Fibroblast of lung (primary cell): ENCODE measurements at places on chromosomes 1 and 21. TPM values are rescaled to one million over a fixed set of nuclear protein-coding genes. Genes with fewer than 3 reads are reported as not detected.

Gene NOL9
- polyA plus RNA-seq: 19.0 and 24.2 TPM in 2 replicates

Gene AMY1B
- polyA plus RNA-seq: not detected in 2 replicates

Gene TMPRSS15
- not detected in 2 replicates for polyA plus RNA-seq

Gene AQP10
- not detected in 2 replicates for polyA plus RNA-seq

Gene CNN3
- 637 and 670 TPM in 2 replicates for polyA plus RNA-seq

Gene AGTRAP
- 21.0 and 25.5 TPM in 2 replicates for polyA plus RNA-seq

Gene RCC1
- 16.4 and 28.4 TPM in 2 replicates for polyA plus RNA-seq

Gene TIPRL
- 40.9 and 42.9 TPM in 2 replicates for polyA plus RNA-seq

DNA sequence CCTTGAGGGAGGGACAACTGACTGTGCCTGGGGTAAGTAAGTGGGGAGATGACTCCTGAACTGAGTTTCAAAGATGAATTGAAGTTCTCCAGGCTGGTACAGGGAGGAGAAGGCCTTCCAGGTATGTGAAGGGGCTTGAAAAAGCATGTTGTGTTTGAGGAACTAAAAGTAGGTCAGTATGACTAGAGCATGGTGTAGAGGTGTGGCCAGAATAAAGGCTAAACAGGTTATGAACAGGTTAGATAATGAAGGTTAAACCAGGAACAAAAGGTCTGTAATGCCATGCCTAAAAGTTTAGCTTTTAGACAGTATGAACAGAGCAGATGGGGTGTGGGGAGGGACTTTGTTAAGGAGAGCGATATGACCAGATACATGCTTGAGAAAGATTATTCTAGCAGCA lies 7.3 kb upstream of the CLSPN start:
- no peak for DNase-seq

GRCh38 chr1:48939042-48939441 lies 162.4 kb upstream of the BEND5 start:
- no peak for DNase-seq

GRCh38 chr21:30515681-30516080 lies 13.7 kb upstream of the KRTAP19-5 start:
- no peak for DNase-seq

- DNase-seq: no peak
Measured at GRCh38 chr1:18486195-18486594, 5.5 kb downstream of the KLHDC7A start.

- DNase-seq: no peak
Measured at GRCh38 chr1:59149435-59149834, 147.5 kb upstream of the FGGY start.

DNA sequence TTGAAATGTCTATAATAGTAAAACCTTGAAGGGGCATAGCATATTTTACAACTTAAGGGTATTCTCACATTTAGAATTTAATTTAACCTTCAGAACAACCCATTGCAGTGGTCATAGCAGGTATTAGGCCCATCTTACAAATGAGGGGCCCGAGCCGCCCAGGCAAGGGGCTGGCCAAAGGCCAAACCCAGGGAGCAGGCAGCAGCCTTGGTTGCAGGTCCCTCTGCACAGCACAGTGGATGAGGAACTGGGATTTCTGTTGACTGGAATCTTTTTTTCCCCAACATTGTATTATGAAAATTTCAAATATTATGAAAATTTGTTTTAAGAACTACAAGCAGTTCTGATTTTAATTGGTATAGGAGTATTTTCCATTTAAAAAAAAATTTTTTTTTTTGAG lies 33.2 kb downstream of the CCSAP start:
- no peak for DNase-seq

GRCh38 chr1:52413410-52413989 lies 9.1 kb downstream of the PRPF38A start:
- no peak for DNase-seq

DNA sequence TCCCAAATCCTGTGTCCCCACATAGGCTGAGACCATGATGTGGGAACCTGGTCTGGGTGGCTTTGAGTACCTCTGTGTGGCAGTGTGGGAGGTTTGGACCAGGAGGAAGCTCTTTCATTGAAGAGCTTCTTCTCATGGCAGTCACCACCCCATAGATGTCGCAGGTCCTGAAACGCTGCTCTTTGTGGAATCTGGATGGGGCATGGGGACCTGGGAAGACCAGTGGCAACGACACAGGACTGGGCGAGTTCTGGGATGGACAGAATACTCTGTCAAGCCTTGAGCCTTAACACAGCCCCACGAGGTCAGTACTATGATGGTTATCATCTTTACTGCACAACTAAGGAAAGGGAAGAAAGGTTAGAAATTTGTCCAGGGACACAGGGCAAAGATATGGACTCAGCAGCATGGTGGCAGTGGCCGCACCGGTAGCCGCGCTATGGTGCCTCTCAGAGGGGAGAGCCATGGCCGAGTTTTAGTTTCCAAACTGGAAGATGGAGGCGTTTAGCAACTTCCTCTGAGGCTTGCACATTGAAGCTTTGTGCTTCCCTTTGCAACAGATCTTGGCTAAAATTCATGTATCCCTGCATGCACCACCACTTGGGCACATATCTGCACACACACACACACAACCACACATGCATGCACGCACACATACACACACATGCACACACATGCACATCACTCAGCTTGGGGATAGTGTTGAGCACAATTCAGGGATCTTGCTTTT lies 117.7 kb upstream of the C1orf174 start:
- DNase-seq: no peak

DNA sequence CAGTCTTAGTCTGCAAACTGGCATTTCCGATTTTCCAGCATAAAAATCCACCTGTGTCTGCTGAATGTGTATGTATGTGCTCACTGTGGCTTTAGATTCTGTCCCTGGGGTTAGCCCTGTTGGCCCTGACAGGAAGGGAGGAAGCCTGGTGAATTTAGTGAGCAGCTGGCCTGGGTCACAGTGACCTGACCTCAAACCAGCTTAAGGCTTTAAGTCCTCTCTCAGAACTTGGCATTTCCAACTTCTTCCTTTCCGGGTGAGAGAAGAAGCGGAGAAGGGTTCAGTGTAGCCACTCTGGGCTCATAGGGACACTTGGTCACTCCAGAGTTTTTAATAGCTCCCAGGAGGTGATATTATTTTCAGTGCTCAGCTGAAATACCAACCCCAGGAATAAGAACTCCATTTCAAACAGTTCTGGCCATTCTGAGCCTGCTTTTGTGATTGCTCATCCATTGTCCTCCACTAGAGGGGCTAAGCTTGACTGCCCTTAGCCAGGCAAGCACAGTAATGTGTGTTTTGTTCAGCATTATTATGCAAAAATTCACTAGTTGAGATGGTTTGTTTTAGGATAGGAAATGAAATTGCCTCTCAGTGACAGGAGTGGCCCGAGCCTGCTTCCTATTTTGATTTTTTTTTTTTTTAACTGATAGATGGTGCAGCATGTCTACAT lies 2.5 kb upstream of the OLFML3 start:
- DNase-seq: peak; percentile 61

DNA sequence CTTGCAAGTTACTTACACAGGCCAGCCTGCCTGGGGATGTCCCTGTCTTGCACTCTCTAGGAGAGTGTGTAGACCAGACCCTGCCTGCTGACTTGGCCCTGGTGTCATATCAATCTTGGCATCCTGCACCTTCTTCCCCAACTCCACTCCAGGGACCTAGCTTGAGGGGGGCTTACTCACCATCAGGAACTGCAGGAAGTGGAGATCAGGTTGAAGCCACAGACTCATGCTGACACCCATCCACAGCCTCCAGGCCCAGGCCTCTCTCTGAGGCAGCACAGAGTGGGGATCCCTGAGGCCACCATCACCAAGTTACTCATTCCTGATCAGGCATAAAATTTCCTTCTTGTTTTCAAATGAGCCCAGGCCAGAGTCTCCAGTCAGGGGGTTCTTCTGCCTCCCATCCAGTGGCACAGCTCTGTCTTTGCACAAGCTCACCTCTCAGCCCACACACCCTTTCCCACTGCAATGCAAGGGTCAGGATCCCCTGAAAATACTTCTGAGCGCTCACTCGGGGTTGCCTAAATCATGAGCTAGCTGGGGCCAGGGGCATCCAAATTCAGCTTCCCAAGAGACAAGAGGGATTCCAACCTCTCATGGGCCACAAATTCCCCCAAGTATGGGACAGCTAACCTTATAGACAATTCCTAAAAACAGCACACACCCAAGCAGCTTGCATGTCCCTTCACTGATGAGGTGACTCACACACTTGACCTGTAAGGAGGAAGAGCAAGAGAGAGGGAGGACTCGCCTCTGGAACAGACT lies 33.5 kb downstream of the CSMD2 start:
- DNase-seq: no peak

DNA sequence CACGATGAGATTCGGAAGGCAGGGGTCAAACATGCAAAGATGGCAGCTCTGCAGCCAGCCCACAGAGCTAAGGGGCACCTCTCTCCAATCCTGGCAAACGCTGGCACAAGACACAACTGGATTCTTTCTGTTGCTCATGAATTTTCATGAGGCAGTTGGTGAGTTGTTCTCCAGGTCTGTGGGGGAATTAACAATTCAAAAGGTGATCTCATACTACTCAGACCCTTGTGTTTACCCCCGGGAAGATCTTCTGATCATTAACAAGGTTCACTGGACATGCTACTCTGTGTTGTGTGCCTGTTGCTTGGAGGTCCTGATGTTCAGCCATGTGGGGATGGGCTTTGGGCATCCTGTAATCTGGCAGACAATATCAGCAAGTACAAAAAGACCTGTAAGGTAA lies 128.9 kb downstream of the HHAT start:
- no peak for DNase-seq

DNA sequence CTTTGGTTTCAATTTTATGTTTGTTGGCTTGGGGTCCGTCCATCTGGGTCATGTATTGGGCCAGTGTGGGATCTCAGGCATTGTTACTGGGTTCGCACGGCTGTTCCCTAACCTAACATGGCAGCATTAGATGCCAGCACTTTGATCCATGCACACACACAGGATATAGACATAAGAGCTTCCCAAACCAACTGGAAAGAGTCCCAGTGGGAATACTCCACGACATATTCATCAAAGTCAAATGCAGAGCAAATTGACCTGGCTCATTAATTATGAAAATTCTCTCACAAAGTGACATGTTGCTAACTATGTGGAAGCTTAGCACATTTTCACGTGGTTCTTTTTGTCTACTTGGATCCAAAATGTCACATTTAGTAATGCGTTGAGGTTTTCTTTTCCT lies 130.4 kb downstream of the SETD4 start:
- DNase-seq: peak; percentile 44

- peak; percentile 71 for DNase-seq
Measured at GRCh38 chr1:77514921-77515776, 167.3 kb downstream of the ZZZ3 start.

GRCh38 chr1:157415661-157416060 lies 136.7 kb downstream of the FCRL5 start:
- DNase-seq: no peak

- no peak for DNase-seq
Measured at GRCh38 chr1:2284932-2285331, 56.8 kb downstream of the SKI start.

DNA sequence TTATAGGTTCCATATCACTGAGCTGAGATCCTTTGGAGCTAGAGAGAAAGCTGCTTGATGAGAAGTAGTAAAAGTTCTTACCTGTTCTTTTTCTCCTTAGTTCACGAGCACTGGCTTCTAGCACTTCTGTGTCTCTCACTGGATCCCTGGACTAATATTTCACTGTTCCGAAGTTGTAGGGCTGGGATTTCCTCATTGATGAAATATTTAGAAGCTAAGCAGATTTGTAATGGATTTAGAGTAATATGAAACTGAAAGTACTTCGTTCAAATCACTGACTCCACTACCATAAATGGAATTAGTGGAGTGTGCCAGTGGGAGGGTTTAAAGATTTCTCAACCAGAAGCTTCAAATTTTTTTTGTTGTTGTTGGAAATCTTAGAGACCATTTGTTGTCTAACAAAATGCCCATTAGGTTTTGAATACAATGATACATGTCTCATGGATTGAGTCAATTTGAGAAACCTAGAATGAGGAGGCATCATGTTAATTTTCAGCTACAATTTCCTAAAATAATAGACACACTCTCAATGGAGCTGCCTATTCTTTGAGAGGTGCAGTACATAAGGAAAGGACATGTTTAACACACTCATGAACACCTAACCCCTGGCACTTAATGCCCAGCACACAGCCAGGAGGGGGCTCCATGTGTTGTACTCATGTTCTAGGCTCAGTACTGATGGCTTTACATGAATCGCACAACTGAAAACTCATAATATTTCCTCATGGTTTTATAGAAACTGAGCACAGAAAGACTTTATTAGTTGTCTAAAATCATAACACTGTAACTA lies at the start of gene GBP1:
GBP1 (minus strand) TSS at position 130 of the 790 bp plus-strand sequence. CDS start 1,974 bp downstream, outside the sequence.
- DNase-seq: peak; percentile 96

- no peak for DNase-seq
Measured at GRCh38 chr1:107789817-107790524, 175.0 kb downstream of the VAV3 start.

- DNase-seq: no peak
Measured at GRCh38 chr1:205124726-205125125, 2.9 kb upstream of the RBBP5 start.

DNA sequence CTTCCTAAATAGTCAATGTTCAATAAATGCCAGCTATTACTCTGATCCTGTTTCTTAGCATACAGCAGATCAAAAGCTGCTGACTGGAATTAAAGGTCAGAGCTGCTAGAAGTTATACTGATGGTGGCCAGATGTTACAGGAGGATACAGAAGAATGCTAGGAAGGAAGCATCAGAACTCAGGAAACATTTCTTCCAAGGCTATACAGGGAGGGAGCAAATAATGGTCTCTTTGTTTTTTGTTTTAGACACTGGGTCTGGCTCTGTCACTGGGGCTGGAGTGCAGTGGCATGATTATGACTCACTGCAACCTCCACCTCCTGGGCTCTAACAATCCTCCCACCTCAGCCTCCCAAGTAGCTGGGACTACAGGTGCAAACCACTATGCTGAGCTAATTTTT lies 175.5 kb downstream of the RGS7 start:
- DNase-seq: no peak

GRCh38 chr1:207519505-207520399 lies 23.8 kb downstream of the CR1 start:
- no peak for DNase-seq

- peak; percentile 75 for DNase-seq
Measured at GRCh38 chr1:182861994-182862393, 22.8 kb downstream of the DHX9 start.

GRCh38 chr1:212217633-212218032 lies 67.6 kb upstream of the PPP2R5A start:
- no peak for DNase-seq

DNA sequence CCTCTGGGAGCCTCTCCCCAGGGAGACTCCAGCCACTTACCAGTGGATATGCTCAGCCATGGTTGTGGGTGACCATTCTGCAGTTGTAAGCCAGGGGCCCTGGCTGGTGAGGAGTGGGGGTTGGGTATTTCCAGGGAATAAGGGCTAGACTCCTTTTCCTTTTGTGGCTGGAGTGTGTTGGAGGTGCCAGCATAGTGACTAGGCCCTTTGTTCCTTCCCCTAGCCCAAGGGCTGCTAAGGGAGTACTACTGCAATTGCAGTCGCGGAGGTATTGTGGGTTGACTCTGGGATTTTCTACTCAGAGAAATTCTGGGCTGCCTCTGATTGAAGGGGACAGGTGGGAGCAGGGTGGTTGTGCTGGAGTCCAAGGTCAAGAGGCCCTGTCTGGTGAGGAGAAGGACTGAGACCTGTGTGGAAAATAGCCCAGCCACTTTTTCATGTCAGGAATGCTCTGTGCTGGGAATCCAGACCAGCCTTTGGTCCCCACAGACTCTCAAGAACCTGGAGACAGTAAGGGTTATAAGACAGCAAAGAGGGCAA lies 43.1 kb downstream of the MROH9 start:
- DNase-seq: no peak
